Activated CD8-positive, alpha-beta memory T cell treated with anti-CD3 and anti-CD28 coated beads for 48 hours (primary cell): ENCODE measurements at places on chromosomes 16 and 17.

DNA sequence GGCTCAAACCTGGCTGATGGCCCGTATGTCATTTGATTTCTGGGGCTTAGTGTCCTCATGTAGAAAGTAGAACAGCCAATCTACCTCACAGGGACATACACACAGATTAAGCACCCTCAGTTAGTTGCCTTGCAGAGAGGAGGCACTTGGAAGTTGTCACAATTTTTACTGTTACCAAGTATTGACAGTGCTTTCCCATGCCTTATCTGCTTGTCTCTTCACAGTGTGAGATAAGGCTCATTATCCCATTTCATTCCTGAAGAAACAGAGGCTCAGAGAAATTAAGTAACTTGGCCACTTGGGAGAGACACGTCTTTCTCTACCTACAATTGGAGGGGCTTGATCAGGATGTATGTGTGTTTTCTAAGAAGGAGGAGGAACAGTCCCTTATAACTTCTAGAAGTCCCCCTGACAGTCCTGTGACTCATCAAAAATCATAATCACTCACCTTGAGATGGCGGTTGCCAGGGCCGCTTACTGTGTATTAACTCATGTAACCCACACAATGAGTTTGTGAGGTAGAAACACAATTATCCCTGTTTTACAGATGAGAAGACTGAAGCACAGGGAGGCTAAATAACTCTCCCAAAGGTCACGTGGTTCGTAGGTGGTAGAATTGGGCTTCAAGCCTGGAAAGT, 56.9 kb upstream of the LHX1 start:
- no peak for DNase-seq

GRCh38 chr17:48646183-48647102, 20.3 kb upstream of the HOXB9 start:
- no peak for DNase-seq

GRCh38 chr16:58338205-58338604, 43.4 kb upstream of the PRSS54 start:
- no peak for DNase-seq

DNA sequence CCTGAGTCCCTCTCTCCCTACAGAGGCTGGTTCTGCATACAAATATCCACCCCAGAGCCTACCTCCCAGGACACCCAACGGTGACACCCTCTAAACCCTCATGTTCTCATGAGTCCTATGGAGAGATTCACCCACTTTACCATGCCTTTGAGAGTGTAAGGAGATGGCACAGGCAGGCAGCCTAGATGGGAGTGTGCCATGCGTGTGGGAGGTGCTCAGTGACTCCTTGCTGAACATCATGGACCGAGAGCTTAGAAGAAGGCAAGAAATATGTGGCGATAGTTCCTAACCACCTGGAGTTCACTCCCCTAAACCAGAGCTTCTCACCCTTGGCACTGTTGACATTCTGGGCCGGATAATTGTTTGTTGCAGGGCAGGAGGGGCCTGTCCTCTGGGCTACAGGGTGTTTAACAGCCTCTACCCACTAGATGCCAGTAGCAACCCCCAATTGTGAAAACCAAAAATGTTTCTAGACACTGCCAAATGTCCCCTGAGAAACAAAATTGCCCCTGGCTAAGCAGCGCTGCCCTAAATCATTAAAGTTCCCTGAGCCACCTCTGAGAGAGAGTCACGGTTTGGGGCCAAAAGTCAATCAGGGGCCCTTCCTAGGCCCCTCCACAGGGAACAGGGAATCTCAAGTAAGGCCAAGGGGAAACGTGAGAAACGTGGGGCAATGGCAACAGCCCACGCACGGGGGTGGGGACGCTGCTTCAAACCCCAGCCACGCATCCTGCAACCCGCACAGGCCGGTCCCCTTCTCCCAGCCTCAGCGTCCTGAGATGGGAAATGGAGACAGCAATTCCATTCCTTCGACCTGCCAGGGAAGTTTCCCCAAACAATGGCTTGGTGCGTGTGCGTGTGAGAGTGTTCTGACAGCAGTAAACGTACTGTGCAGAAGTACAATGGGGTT, 66.8 kb downstream of the C16orf78 start:
- DNase-seq: no peak

GRCh38 chr17:1762233-1762900, 507 bp downstream of the SERPINF1 start:
- DNase-seq: no peak
